NCI-H1105 (cell line): ENCODE measurements at places on chromosomes 12 and 14.

- no peak for DNase-seq
Observed at GRCh38 chr12:92485351-92486348, 217.1 kb upstream of the PLEKHG7 start.

DNA sequence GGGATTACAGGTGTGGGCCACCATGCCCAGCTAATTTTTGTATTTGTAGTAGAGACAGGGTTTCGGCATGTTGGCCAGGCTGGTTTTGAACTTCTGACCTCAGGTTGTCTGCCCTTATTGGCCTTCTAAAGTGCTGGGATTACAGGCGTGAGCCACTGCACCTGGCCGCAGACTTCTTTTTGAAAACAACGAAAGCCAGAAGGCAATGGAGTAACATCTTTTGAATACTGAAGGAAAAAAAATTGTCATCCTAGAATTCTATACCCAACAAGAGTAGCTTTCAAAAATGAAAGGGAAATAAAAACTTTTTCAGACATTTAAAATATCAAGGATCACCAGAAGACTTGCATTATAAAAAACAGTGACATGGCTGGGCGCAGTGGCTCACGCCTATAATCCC lies 38.7 kb upstream of the CTDSP2 start:
- DNase-seq: no peak

DNA sequence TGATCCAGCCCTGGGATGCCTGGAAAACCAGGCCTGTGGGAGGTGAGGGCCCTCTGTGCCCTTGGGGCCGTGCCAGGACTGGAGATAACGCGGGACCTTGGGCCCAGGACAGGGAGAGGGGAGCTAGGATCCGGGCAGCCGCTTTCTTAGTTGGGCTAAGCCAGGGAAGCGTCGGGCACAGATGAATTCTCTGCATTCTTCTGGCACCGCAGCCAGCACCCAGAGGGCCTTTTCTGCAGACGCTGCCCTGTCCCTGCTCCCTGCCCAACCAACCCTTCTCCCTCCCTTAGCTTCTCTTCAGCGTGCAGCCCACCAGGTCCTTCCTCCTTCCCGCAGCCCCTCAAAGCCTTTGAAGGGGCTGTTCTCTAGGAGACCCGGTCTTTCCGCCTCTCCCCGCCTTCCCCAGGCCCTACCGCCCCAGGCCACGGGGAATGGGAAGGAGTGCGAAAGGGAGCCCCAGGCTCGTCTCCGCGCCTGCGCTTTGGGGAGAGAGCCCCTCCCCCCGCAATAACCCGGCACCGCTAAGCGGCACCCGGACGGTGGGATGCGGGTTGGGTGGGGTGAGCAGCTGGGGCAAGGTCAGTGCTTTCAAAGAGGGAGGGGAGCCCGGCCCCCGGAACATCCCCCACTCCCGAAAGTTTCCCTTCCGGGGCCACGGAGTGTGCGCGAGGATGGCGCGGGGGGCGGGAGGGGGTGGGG lies 663 bp downstream of the NCKAP5L start:
- peak; percentile 23 for DNase-seq

DNA sequence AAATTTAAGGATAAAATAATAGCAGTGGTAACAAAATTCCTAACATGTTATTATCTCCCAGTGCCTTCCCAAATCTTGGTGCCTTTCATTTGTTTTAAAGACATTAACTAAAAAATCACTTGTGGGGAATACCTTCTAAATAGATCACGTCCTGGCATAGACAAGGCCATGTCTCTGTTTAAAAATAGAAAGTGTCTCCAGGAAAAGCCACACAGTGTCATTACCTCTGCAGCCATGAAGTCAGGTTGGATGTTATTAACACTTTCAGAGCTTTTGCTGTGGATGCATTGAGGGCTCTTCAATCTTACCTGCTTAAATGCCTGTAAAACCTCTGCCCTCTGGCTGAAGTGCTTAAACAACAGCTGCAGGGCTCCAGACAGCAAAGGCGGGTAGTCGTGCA lies 211.1 kb downstream of the ITPR2 start:
- DNase-seq: no peak

DNA sequence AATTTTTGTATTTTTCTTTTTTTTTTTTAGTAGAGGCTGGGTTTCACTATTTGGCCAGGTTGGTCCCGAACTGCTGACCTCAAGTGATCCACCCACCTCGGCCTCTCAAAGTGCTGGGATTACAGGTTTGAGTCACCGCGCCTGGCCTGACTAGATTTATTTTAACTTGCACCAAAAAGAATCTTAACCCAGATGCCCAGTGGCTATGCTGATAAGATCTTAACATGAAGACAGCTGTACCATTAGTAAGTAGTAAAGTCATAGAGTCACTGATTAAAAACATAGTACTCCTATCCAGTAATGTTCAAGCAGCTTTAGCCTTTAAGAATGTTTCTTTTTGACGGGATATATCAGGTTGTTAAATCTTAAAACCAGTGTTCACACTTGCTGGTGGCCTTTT lies 1061.8 kb upstream of the FLRT2 start:
- DNase-seq: no peak

DNA sequence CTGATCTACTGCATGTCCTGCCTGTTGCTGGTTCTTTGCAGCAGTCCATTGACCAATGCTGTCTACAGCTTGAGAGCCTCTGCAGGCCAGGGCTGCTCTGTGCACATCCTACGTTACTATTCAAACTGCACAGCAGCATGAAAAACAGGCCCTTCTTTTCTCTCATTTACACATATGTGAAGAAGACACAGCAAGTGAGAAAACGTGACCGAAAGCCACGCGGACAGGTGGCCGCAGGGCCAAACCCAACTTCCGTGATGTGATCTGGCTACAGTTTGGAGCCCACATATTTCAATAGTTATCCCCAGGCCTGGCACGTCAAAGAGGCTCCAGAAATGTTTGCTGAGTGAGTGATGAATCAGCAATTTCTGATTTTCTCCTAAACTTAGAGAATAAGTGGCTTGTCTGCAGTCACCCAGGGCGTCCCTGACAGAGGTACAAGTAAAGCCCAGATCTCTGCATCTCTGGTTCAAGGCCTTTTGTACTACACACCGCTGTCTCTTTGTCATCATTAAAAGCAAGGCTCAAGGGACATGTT lies 17.9 kb upstream of the TCL1B start:
- no peak for DNase-seq

- DNase-seq: no peak
Observed at GRCh38 chr12:76226956-76227355, 121.3 kb downstream of the BBS10 start.

DNA sequence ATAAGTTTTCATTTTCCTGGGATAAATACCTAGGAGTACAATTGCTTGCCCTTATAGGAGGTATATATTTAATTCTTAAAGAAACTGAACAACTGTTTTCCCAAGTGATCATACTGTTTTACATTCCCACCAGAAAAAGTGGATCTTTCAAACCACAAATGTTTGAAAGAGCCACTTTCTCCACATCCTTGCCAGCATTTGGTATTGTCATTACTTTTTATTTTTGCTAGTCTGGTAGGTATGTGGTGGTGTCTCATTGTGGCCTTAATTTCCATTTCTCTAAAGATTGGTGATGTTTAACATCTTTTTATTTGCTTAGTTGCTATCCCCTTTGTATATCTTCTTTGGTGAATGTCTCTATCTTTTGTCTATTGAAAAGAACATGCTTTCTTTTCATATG lies 50.6 kb downstream of the CCDC91 start:
- DNase-seq: no peak

- DNase-seq: no peak
Observed at GRCh38 chr12:42236017-42236416, 2.0 kb downstream of the YAF2 start.

DNA sequence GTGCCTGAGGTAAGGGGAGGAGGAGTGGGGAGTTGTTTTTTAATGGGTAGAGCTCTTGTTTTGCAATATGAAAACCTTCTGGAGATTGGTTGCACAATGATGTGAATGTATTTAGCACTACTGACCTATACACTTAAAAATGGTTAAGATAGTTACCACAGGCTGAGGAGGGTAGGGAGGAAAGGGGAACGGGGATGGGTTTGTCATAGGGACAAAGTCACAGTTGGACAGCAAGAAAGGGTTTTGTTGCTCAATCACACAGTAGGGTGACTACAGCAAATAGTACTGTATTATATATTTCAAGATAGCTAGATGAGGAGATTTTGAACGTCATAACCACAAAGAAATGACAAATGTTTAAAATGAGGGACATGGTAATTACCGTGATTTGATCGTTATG lies 1562.4 kb downstream of the AACS start:
- DNase-seq: no peak

DNA sequence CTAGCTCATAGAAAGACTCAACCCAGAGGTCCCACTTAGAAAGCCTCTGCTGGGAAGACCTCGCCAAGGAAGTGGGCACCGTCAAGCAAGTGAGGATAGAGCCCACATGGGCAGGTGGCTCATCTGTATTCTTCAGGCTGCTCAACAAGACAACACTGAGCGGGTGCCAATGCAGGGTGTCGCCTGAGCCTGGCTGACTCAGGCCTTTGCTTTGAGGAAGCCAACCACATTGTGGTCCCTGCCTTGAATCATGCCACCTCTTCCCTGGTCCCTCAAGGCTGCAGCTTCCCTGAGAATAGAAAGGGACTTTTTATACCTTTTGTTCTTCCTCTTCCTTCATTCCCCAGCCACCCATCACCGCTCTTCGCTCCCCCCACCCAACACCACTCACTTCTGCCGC lies 2.1 kb upstream of the RNASE13 start:
- no peak for DNase-seq

GRCh38 chr14:56027421-56027820 lies 90.8 kb upstream of the PELI2 start:
- no peak for DNase-seq

GRCh38 chr14:63951429-63951828 lies 98.6 kb downstream of the SYNE2 start:
- DNase-seq: no peak

GRCh38 chr12:131600160-131600532 lies 110.7 kb upstream of the SFSWAP start:
- DNase-seq: no peak

DNA sequence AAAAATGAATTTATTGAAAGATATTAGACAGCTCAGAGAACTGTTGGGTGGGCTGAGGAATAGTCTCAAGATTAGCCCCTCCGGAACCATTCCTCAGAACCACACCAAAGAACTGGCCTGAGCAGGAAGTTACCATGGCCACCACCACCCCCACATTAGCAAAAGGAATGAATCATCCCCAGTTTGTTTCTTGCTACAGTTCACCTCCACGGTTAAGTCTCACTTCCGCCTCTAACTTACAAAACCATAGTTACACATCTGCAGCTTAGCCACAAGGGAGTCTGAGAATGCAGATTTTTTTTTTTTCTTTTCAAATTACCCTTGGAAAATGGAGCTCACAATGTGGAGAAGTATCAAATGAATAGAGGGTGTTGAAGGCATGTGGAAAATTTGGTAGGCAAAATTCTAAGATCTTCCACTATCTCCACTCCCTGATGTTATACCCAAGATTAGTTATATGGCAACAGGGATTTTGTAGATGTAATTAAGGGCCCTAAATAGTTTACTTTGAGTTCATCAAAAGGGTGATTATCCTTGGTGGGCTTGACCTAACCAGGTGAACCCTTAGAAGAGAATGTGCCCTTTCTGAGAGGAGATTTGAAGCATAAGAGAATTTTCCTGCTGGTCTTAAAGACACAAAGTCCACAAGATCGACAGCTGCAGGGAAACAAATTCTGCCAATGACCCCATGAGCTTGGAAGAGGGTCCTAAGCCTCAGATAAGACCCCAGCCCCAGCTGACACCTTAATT lies 129.8 kb upstream of the KRR1 start:
- DNase-seq: no peak

DNA sequence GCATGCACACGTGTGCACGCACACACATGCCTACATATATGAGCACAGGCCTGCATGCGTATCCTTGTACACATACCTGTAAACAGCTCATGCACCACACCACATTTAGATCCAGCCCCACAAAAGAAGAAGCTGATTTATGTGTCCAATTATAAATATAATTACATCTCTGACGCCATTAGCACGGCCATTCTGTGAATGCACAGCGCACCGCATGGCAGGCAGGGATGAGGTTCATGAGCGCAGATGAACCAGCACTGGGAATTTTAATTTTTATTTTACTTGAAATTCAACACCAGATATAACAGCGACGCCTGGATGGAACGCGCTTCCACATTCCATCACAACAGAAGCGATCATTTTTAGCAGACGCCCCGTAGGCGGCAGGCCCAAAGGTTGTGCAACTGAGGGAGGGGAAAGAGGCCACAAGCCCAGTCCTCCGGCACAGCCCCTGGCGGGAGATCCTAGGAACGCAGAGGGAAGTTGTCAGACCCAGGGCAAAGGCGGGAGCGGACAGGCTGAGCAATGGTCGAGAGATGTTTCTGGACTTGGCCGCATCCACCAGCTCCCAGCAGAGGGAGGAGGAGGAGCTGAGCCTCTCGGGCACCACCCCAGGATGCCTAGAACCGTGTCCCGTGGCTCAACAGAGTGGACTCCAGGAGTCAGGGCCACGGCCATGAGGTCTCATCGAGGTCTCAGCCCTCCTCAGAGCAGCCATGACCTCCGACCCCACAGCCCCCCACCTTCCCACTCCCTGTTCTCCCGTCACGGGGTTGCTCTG lies 37.9 kb upstream of the GALNT9 start:
- no peak for DNase-seq

- peak; percentile 60 for DNase-seq
Observed at GRCh38 chr14:58501214-58501816, 73.8 kb downstream of the KIAA0586 start.

DNA sequence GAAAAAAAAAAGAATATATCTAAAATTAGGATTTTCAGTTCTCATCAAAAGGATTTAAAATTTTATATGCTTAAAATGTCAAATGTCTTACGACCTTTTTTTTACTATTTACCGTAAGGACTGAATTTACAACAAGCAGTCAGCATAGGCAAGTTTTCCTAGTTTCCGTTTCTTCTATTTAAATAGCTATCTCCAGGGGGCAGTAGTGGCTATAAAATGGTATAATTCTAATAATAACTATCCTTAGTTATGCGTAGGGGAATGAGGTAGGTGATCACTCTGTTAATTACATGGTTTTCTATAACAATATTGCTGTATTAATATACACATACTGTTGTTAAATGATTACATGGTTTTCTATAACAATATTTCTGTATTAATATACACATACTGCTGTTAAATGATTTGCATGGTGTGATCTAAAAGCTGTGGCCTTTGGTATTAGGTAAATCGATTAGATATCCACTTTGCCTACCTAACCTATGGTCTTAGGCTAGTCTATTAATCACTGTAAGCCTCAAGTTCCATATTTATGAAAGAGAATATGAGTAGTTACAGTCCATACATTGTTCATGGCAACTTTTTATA lies 217.7 kb upstream of the PDZRN4 start:
- no peak for DNase-seq

DNA sequence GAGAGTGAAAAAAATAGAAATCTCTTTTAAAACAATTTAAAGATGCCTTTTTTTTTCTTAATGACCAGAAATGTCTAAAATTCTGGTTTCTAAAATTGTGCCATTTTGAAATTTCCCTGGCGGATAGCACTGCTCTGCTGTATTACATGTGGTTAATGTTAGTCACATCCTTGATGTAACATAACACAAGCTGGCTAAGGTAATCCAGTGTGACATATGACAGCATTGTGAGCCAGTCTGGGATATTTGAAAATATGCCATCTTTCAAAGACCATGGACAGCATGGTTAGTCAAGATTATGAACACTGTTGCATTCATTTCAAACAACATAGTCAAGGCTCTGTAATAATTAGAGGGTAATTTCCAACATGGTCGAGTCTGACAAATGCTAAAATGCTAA lies 133.2 kb downstream of the ALX1 start:
- DNase-seq: no peak
